ENCODE measurements at places on chromosomes 3 and 15. TPM values are rescaled to one million over a fixed set of nuclear protein-coding genes. Genes with fewer than 3 reads are reported as not detected.

GRCh38 chr3:66304293-66304692 is 83.5 kb downstream of the SLC25A26 start:
- no peak for DNase-seq

GRCh38 chr3:64214381-64215018 is 10.8 kb downstream of the PRICKLE2 start:
- no peak for DNase-seq

Gene CACNA2D3
- polyA plus RNA-seq = not detected

GRCh38 chr3:171660188-171660587 is 150.1 kb downstream of the PLD1 start:
- DNase-seq = no peak

Data from naive B cell (primary cell).